Ovary (tissue), 10 donors: ENCODE measurements at places on chromosomes 7 and 10.

- no peak for DNase-seq
Observed at GRCh38 chr7:140003913-140004382, 58.8 kb downstream of the PARP12 start.

DNA sequence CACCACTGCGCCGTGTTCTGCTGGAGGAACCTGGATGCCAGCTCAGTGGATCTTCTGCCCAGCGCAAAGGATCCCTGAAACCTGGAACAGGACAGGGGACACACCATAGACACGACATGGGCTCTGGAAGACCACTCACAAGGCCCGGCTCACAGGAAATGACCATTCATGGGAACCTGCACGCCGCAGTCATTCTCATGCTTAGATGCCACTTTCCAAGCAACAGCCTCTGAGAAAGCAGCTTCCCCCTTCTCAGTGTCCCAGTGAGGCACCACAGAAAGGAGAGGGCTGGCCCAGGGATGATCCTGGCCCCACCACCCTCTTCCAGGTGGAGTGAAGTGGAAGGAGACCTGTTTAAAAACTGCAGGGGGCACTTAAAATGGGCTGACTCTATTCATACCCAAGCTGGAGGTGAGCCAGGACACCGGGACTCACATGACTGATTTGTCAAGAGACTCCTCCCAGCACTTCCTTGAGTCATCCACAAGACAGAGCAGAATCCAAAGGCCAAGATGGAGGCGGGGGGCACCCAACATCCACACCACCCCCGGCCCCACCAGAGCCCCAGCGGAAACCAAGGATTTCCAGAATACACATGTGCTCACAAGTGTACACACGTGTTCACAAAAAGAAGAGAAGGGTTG is 11.2 kb downstream of the CTBP2 start:
- peak; percentile 66 for DNase-seq

DNA sequence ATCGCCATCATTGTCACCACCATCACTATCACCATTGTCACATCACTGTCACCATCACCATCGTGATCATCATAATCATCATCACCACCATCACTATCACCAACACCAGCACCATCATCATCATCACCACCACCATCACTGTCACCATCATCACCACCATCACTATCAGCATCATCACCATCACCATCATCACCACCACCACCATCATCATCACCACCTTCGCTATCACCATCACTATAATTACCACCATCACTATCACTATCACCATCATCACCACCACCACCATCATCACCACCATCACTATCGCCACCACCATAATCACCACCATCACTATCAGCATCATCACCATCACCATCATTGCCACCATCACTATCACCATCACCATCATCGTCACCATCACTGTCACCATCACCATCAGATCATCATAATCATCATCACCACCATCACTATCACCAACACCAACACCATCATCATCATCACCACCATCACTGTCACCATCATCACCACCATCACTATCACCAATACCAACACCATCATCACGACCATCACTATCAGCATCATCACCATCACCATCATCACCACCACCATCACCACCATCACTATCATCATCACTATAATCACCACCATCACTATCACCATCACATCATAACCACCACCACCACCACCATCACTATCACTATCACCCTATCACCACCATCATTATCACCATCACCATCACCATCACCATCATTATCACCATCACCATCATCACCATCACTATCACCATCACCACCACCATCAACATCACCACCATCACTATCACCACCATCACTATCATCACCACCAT is 6.0 kb upstream of the GNA12 start:
- no peak for DNase-seq

DNA sequence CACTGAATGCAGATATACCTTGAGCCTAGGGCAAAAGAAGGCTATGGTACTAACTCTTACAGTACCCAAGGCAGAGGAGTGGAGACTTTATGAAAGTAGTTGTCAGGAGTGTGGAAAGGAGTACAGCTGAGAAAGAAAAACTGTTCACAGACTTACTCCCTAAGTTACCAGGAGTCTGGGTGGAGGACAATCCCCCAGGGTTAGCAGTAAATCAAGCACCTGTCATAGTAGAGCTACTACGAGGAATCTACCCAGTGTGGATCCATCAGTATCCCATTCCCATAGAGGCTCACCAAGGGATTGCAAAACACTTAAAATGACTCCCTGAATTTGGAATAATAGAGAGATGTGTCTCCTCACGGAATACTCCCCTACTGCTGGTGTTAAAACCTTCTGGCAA is 10.1 kb upstream of the ZNF33B start:
- DNase-seq, result no peak

DNA sequence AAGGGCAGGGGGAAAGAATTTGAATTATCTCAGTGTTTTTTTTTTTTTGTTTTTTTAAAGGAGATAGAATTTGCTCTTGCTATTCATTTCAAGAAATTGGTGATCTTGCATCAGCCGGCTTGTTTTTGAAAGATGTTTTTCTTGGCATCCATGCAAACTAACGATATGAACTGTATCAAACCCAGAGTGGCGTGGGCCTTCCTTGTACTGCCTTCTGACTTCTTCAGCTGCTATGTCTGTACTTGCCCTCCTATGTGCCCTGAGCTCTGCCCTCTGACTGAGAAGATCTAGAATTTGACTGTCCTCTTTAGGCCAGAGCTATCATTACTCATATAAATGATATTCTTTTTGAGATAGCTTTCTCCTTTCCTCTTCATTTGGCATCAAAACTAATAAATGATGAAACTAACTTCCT is 183.1 kb downstream of the EXOC4 start:
- no peak for DNase-seq

GRCh38 chr7:71691538-71691937 is 559.6 kb downstream of the GALNT17 start:
- DNase-seq, result no peak

DNA sequence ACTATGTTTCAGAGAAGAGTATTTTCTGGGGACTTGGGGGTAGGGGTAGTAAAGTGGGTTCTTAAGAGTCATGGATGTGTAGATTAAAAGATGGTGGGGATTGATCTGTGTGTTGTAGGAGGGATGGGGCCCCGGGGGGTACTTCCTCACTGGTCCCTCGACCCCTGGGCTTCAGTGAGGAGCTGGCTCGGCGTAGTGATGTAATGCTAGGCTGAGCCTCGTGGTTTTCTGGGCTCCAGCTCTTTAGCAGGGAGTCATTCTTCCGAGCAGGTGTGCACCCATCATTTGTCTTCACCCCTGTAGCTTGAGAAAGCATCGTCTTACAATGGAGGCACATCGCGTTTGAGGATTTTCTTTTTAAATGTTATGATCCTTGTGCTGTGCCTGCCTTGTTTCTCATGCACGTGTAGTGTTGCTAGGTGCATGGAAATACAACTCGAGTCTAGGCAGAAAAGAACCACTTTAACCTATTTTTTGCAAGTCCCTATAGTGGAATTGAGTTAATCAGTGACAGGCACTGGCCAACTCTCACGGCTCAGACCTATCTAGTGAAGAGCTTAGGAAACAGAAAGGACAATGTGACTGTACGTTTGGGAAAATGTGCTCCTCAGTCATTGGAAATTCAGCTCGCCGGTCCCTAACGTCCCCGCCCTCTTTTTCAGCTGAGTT is 106.1 kb upstream of the BTBD16 start:
- DNase-seq, result no peak

DNA sequence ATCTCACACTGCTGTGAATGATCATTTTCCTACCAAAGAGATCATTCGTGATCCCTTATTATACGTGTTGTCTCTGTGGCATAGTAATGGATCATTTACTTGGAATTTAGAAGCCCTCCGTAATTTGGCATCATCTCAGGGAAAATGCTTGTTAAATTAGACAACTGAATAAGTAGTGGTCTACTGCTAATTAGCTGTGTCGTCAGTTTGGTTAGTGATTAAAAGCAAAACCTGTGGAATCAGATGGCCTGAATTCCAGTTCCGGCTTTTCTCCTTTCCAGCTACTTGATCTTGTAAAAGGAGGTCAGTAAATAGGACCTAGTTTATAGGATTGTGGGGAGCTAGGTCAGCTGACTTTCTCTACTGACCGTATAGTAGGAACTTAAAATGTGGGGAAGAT is 65.6 kb downstream of the RBM33 start:
- DNase-seq, result no peak

GRCh38 chr7:141160246-141160860 is 86.5 kb downstream of the TMEM178B start:
- DNase-seq, result no peak

DNA sequence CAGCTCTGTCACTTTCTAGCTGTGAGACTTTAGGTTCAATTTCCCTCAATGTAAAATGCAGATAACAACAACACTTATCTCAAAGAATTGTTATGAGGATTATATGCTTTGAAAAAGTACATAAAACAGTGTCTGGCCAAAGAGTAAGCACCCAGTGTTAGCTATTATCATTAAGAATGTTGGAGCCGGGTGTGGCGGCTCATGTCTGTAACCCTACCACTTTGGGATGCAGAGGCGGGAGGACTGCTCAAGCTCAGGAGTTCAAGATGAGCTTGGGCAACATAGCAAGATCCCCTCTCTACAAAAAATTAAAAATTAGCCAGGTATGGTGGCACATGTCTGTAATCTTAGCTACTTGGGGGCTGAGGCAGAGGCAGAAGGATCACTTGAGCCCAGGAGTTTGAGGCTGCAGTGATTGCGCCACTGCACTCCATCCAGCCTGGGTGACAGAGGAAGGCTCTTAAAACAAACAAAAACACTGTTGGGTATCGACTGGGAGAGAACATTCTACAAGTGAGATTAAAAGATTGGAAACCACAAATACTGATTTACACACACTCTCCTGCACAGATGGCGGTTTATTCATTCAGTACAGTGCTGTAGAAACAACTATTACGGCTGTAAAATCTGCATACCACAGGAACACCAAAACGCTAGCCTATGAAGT is 107.3 kb downstream of the PROSER2 start:
- DNase-seq, result no peak

DNA sequence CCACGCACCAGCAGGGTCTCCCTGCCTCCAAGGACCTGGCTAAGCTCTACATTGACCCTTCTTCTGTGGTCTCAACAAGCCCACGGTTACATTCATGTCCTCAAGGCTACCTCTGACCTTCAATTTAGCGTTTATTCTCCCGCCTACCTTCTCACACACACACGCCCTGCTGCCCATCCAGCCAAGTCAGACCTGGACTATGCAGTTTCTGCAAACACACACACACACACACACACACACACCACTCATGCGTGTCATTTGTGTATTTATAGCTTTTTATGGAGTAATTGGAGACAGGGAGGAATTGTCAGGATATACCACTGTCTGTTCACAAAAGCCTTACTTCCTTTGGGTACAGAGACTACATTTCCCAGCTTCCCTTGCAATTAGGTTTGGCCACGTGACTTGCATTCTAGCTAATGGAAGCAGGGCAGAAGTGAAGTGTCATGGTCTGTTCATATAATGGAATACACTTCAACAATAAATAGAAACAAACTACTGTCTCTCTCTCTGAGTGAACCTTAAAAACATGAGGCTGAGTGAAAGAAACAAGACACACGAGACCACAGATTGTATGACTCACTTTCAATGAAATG is 53.8 kb upstream of the CPXM2 start:
- DNase-seq, result no peak

- no peak for DNase-seq
Observed at GRCh38 chr7:75575488-75576121, 83.5 kb downstream of the SPDYE5 start.

DNA sequence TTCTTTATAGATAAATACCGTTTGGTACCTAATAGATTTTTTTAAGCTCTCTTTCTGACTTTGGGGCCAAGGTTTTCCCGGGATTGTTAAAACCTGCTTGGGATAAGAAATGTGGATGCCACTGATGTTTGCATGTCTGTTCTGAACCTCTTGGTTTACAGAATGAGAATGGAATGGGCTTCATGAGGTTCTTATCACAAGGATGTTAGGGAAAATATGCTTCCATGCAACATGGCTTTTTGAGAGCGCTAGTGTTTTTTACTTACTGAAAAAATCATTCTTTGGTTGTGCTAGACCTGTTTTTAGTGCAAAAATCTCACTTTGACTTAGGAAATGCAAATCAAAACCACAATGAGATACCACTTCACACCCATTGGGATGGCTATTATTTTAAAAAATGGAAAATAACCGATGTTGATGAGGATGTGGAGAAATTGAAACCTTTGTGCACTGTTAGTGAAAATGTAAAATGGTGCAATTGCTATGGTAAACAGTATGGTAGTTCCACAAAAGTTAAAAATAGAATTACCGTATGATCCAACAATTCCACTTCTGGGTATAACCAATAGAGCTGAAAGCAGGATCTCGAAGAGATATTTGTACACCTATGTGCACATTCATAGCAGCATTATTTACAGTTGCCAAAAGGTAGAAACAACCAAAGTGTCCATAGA is 38.9 kb downstream of the TSPAN14 start:
- DNase-seq, result no peak

- no peak for DNase-seq
Observed at GRCh38 chr7:6266699-6267098, 5.7 kb downstream of the CYTH3 start.

DNA sequence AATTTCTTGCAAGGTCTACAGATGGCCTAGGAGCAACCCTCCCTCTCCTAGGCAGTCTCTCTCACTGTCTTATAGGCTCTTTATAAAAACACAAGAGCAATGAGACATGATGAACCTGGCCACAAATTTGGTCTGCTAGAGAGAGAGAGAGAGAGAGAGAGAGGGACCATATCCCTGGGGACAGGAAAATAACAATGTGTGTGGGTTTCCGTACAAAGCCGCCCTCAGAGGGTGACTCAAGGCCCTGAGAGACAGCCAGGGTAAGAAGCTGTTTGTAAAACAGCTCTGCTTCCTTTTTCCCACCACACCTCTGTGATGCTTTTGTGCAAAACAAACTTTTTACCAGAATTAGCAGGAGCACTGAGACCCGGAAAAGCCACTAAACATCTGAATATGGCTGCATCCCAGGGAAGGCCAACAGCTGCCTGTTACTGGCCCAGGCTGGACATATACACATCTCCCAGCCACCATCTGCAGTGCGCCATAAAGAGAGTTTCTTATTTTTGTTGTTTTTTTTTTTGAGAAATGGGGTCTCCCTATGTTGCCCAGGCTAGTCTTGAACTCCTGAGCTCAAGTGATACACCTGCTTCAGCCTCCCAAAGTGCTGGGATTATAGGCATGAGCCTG is 18.4 kb downstream of the GIMAP5 start:
- DNase-seq, result no peak

GRCh38 chr7:100983451-100984187 is 14.3 kb downstream of the MUC12 start:
- DNase-seq, result no peak

- no peak for DNase-seq
Observed at GRCh38 chr10:124493214-124493882, 31.7 kb downstream of the LHPP start.

DNA sequence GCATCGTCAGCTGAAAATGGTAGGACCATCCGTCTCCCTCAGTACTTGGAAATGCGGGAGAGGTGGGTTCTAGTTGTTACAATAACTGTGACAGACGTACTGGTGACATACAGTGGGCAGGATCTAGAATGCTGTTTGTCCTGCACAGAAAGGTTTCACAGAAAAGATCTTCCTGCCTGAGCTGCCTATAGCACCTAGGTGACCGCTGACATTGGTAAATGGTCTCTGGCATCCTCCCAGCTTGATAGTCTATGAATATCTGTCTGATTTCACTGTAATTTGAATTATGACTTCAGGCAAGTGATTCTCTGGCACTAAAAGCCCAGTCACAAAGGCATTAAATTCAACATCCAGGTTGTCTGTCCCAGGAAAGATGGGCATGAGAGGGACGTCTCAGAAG is 38.2 kb upstream of the CCDC3 start:
- DNase-seq, result no peak
